ENCODE measurements at places on chromosomes 12 and 14. TPM values are rescaled to one million over a fixed set of nuclear protein-coding genes. Genes with fewer than 3 reads are reported as not detected.

- no peak for DNase-seq
Measured at GRCh38 chr12:49055092-49055491, 5.5 kb downstream of the KMT2D start.

DNA sequence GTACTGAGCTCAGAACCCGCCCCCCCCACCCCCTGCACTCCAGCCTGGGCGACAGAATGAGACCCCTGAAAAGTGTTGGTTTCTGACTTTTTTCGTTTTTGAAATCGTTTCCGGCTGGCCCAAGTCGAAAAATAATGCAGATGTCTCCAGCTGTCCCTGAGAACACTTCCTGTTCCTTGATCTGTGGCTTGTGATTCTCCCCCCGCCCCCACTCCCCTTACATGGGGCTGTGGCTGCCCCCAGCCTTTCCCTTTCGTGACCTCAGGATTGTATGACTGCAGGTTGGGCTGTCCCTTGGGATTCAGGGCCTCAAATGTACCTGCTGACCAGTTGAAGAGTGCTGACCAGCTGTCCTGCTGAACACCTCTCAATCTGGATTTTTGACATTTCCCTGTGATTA lies 34.1 kb downstream of the NOC4L start:
- peak; percentile 47 for DNase-seq

- DNase-seq = no peak
Measured at GRCh38 chr14:61525293-61526011, 169.9 kb upstream of the HIF1A start.

GRCh38 chr14:99141236-99141635 lies 130.8 kb downstream of the BCL11B start:
- no peak for DNase-seq

Gene LUM
- total RNA-seq = not detected

Gene TCP11L2
- 10.4 TPM for total RNA-seq

Gene ALX1
- not detected for total RNA-seq

DNA sequence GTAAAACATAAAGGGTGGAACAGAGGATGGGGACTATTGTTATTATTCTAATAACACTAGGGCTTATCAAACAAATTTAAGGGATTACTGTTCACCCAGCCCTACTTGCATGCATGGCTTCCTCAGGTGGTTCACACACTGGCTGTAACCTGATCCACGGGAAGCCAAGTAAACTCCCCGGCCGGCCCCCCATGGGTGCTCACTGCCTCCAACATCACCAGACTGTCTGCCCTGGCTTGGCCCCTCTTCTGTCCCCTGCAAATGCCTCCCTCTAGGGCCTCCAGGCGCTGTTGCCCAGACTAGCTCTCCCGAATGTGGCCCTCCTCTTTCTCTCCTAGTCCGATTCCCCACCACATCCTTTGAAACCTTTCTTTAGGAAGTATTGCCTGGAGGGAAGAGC lies 18.6 kb downstream of the FAIM2 start:
- DNase-seq = no peak

DNA sequence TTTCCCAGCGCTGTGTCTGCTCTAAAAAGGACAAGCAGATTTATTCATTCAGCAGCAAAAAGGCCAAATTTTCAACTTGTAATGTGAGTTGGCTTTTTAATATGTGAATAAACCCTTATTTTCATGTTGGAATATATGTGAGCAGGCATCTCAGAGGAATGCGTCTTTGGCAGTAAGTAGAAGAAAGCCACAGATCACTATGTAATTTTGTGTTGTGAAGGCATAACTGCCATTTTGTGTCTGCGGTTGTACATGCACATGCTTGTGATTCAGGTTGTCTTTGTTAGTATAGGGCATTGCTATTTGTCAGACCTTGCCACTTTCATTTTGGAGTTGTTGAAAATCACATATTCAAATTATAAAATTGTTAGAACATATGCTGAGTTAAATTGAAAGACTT lies 398.8 kb upstream of the RGS6 start:
- DNase-seq = no peak

Gene PLEKHD1
- 0.19 TPM for total RNA-seq

GRCh38 chr14:105411985-105412770 lies 7.4 kb upstream of the MTA1 start:
- DNase-seq = no peak

Gene PRR4
- not detected for total RNA-seq

Gene ETFBKMT
- 2.8 TPM for total RNA-seq

Gene EDDM3A
- not detected for total RNA-seq

Gene TAMALIN
- 1.3 TPM for total RNA-seq

Gene CLECL1
- total RNA-seq = 106 TPM

DNA sequence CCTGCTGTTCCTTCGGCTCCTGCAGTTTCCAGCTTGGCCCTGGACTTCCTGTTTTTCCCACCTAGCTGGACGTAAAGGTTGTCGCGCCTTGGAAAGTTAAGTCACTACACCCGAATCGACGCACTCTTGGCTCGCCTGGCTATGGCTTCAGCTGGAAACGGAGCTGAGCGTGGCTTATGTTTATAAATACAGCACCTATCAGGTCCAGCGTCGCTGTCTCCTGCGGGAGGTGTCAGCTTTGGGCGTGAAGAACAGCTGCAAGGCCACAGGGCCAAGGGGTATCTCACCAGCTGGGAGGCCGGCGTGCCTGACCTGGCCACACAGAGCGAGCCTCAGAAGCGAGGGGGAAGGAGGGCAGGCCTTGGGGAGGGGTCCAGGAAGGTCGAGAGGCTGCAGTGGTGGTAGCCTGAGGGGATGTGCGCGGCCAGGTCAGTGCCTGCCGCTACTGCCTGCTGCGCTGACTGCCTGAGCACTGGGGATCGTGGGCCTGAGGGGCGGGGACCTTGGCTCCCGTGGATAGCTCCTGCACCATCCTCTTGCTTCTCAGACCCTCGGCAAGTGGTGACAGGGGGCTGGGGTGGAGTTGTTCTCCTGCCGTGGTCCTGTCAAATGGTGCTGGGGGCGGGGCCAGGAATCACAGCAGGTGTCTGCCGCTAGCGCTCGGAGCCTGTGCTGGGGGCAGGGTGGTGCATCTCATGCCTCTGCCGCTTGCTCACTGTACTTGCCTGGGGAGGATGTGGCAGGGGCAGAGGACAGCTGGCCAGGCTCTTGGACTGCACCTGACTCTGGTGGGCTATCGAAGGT lies 12.5 kb downstream of the PACS2 start:
- no peak for DNase-seq

Gene PRPF39
- total RNA-seq = 41.8 TPM

Gene SELPLG
- total RNA-seq = 25.3 TPM

DNA sequence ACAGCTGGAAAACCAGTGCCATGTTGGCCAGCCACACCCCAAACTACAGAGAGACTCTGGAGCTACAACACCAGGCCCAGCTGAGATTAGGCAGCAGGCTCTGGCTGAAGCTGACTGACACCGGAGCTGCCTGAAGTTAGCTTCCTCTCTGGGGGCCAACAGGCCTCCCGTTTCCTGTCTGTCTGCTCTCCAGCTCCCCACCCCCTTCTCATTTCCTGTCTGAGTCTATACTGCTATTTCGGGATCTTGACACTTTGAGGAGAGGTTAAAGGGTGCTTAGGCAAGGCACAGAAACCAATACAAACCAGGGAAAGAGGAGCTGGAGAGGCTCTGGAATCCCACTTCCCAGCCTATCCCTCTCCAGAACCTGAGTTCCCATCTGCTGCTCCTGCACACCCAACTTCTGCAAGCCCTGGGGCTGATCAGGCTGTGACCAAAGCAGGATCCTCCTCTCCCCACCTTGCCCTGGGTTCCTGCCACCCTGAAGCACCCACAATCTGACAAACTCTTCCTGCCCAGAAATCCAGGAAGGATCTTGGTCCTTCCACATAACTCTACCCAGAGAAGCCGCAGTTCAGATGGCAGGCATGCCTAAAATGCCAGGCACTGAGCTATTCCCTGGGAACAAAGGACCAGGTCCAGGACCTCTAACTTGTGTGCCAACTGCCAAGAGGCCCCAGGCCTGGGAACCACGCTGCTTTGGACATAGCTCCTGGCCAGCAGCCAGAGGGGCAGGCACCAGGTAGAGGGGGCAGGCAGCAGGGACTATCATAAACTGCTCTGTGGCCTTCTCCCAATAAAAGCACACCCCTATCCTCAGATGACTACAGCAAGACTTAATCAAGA lies 39.9 kb downstream of the PRPF40B start:
- DNase-seq = peak; percentile 94

DNA sequence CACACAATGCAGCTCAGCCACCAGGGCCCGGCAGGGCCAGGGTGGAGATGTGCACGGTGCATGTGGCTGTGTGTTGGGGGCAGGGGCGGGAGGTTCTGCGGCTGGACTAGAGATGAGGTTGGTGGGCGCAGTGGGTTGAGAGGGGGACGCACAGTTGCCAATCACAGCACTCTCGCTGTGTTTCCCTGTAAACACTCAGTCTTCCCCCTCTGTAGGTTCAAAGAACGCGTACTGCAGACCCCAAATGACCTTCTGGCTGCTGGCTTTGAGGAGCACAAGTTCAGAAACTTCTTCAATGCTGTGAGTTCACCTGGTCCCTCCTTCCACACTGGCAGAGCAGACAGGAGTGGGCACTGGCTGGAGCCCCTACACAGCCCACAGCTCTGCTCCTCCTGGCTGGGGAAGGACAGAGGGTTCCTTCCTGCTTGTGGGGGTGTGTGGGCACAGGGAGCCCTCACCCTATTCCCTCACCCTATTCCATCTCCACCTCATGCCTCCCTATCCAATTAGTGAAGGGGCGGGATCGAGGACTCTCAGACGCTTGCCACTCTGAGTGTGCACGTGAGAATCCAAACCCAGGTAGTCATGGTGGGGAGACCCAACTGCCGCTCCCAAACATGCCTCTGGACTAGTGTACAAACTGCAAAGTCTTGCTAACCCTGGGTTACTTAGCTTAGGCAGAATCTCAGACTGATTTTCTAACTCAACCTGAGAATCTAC lies 17.8 kb downstream of the OTUB2 start:
- no peak for DNase-seq

DNA sequence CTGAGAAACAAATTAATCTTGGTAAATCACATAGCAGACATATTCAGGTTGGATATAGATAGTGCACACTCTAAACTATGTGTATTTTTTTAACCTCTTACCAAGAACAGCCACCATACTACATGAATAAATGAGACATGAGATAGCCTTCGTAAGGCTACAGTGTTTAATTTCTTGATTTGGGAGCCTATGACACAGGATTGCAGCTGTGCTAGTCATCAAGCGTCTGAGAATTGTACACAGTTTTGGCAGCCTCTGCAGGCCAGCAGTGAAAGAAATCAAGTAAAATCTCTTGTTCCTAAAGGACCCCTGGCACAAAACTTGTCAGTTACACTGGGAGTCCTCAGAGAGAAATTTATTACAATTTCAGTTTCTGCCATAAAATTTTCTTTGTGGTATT lies 236.1 kb downstream of the C12orf50 start:
- no peak for DNase-seq

DNA sequence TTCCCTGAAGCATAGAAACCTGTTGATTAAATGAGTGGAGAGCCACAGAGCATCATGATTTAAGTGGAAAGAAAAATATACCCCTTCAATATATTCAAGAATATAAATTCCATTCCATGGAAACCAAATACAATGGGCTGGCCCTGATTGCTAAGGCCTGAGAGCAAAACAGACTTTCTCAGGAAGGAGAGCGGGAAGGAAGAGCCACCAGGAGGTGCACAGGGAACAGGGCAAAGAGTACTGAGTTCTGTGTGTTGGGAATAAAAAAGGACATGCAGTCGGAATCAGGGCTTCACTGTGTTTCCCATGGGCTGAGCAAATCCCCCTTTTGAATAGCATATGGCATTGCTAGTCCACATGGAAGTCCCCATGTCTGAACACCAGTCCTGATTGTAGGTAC lies 69.7 kb upstream of the PLEKHG3 start:
- no peak for DNase-seq

- no peak for DNase-seq
Measured at GRCh38 chr14:79077096-79077495, 906.9 kb downstream of the NRXN3 start.

Gene TCL1B
- 5.7 TPM for total RNA-seq

GRCh38 chr12:57985685-57986084 lies 44.3 kb downstream of the ATP23 start:
- no peak for DNase-seq

Gene SP1
- 83.9 TPM for total RNA-seq

Gene PYGL
- 3.3 TPM for total RNA-seq

DNA sequence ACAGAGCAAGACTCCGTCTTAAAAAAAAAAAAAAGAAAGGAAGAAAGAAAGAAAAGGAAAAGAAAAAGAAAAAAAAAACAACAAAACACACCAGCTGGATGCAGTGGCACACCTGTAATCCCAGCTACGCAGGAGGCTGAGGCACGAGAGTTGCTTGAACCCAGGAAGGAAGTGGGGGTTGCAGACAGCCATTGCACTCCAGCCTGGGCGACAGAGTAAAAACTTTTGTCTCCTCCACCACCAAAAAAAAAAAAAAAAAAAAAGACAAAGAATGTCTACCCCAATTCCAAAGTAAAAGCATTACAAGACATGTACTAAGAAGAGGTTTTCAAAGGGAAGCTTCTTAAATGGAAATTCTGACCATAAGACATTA lies 53.4 kb downstream of the HNRNPC start:
- DNase-seq = no peak

GRCh38 chr12:54032086-54032619 lies 697 bp upstream of the HOXC5 start:
- DNase-seq = no peak

GRCh38 chr12:68932128-68932960 lies 627 bp downstream of the CPM start:
- peak; percentile 47 for DNase-seq

- peak; percentile 21 for DNase-seq
Measured at GRCh38 chr12:63276537-63277365, 125.8 kb upstream of the AVPR1A start.

DNA sequence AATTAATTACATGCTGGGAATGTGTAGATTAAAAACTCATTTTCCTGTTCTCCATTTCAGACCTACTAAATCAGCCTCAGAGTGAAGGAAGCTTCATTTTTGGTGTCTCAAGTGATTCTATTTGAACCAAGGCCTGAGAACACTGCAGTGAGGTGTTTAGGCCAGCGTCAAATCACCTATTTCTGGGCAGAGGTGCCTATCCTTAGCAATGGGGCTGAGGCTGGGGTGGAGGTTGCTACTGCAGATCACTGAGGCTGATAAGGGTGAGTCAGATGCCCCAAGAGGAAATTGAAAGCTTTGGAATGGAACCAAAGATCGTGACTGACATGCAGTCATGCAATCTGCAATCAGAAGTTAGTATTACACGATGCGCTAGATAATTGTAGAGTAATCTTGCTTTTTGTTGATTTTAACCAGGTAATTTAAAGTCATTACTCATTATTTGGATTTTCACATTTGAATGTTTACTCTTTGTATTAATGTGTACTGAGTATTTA lies 4.4 kb downstream of the TXNRD1 start:
- no peak for DNase-seq

GRCh38 chr14:45083617-45083975 lies 320 bp upstream of the PRPF39 start:
- no peak for DNase-seq

DNA sequence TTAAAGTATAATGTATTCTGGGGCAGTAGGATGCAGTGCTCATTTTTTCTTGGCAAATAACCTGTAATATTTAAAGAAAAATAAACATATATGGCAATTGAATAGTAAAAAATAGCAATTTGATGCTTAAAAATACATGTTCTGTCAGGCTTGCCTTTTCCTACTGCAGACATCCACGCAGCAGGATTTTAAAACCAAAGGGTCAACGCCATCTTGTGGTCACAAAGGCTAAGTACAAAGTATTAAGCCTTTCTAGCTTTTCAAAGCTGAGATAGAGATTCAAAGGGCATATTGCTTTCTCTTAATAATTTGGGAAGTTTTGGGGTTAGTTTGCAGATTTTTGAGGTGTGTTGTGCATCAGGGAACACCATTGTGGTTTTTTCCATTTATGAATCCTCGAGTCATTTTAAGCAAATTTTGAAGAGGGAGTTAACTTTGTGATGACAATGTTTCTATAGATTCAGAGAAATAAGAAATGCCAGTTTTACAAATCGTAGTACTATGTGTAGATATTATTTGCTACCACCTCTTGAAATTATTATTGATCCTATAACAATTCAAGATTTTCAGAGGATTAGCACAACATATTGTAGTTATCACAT lies 4.7 kb upstream of the CCER1 start:
- DNase-seq = peak; percentile 46
